ENCODE measurements at places on chromosomes 4 and X.

GRCh38 chrX:41397768-41398167 is 49.4 kb upstream of the NYX start:
- no peak for DNase-seq

DNA sequence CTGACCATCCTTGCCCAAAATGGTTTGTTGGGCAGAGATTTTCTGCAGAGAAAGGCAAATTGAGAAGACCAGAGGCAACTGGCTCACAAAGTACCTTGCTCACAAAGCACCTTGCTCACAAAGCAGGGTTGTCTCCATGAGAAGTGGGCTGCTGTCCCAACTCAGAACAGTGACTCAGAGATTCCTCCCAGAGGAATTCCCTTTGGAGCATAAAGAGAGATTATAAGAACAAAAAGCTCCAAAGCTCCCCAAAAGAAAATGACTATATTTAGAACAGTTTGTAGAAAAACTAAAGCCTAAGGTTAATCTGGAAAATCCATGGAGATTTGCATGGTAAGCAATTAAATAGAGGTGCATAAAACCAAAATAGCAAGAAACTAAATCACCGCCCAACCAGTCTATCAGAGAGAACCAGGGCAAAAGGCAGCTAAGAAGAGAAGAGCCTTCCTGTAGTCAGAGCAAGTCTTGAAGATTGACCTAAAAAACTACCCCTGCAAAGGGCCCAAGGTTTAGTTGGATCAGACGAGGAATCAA is 731.4 kb downstream of the FAT4 start:
- no peak for DNase-seq

- DNase-seq: peak; percentile 19
Measured at GRCh38 chrX:154136627-154137161, 7.3 kb upstream of the OPN1LW start.

- no peak for DNase-seq
Measured at GRCh38 chr4:150960079-150960478, 55.0 kb downstream of the LRBA start.

GRCh38 chr4:82584931-82585330 is 23.1 kb upstream of the TMEM150C start:
- no peak for DNase-seq

DNA sequence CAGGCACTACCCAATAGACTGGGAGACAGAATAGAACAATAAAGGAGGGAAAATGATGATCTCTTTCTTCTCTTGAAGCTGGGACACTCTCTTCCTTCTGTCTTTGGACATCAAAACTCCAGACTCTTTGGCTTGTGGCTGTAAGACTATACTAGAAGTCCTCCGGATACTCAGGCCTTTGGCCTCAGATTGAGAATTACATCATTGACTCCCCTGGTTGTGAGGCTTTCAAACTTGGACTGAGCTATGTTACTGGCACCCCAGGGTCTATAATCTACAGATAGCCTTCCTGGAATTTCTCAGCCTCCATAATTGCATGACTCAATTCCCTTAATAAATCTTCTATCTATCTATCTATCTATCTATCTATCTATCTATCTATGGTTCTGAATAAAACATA is 294.2 kb upstream of the CT83 start:
- DNase-seq: no peak

- no peak for DNase-seq
Measured at GRCh38 chrX:152108527-152108926, 29.9 kb downstream of the MAGEA10 start.

GRCh38 chr4:11505221-11505971 is 76.7 kb upstream of the HS3ST1 start:
- DNase-seq: no peak

GRCh38 chr4:151227731-151228130 is 49.2 kb upstream of the PRSS48 start:
- DNase-seq: no peak

DNA sequence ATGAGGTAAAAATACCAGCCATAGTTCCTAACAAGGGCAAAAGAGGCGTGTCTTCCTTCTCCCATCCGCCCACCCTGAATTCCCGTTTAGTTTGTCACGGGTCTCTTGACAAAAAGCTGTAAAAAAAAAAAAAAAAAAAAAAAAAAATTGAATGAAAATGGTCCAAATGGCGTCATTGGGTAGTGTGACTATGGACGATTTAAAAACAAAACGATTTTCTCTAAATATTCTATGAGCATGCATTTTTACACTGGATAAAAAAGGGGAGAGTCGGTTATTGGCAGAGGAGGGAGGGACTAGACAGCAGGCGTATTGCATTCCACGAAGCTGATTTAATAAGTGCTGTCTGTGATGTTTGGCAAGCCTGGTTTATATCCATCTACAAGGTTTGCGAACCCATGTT is at the start of gene FAM133A:
FAM133A (plus strand) TSS at position 338 of the 403 bp plus-strand sequence. CDS start 35,214 bp downstream, outside the sequence.
- DNase-seq: no peak

DNA sequence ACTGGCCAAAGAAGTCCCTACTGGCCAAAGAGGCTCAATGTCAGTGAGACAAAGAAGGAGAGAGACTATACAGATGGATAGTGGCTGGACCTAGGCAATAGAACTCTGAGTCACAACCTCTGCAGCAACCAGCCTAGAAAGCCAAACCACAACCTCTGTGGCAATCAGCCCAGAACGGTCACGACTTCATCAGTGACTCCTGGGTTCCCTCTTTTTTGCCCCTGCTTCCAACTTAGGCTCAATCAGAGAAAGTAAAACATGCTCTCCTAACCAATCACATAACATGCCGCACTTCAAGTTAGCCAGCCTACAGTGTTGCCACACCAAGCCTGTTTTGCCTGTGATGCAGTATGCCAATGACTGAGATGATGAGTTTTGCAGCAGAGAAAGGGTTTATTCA is 203.4 kb downstream of the ANAPC10 start:
- DNase-seq: no peak

GRCh38 chr4:110902500-110902899 is 279.6 kb upstream of the PITX2 start:
- DNase-seq: no peak

DNA sequence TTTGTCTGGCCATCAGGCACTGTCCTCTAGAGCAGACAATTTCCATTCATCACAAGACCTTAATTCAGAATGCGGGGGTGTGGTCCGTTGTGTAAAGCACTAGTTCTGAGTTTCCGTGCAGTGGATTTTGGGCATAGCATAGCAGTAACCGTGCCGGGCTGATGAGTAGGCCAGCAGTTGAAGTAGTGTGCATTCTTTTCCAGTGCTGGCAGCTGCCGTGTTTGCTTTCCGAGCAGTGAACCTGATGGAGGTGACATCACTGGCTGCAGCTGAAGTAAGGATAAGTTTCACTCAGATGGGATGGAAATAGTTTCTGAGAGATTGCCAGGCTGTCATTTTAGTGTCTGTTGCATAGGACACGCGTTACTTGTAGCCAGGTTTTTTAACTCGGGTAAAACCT is 107.0 kb upstream of the STIM2 start:
- DNase-seq: no peak

DNA sequence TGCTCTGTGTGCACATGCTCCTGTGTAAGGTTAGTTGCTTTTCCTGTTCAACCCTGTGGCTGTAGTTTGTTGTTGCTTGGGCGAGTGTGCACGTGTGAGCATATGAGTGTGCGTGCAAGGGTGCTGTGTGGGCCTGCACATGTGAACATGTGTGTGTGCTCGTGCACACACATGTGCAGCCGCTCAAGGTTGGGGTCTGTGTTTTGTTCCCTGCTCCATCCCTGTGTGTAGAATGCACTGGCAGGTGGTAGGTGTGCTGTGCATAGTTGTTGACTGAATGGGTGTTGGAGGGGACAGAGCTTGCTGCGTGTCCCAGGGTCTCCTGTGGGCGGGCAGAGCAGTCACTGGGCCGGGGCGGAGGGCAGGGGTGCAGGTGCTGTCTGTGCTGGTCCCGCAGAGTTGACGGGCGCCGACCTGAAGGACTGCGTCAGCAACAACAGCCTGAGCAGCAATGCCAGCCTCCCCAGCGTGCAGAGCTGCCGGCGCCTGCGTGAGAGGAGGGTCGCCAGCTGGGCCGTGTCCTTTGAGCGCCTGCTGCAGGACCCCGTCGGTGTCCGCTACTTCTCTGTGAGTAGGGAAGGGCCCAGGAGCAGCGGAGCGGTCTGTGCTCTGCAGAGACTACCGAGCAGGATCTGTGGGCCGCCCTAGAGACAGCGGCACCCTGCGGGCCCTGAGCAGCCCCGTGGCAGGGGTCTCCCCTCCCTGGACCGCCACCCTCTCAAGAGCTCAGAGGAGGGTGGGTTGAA is 27.9 kb upstream of the HGFAC start:
- DNase-seq: no peak

DNA sequence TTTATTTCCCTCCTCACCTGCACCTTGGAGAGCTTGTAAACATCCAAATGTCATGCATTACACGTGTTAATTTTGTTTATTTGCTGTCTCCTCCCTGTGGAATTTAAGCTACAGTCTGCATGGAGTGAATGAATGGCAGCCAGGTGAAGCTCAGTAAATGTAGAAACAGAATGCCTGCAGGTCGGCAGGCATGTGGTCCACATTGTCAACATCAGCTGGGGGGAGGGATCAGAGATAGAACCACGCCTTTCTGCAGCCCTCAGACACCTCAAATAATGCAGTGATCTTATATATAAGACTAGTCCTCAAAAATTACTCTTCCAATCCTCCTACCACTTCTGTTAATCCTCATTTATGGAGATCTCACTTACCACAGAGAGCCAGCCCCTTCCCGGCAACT is 131.2 kb upstream of the KIT start:
- DNase-seq: no peak

DNA sequence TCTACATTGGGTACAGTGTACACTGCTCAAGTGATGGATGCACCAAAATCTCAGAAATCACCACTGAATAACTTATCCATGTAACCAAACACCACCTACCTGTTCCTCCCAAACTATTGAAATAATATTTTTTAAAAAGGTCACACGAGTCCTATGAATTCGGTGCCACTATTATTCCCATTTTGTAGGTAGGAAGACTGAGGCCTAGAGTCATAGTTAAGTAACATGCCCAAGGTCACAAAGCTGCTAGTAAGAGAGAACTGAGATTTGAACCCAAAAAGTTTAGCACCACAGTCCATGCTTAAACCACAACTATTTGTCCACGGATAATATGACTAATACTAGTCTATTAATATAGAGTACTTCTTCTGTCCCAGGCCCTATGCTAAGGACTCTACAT is 2.7 kb downstream of the ARHGEF6 start:
- no peak for DNase-seq

GRCh38 chr4:143351149-143351691 is 14.5 kb downstream of the GAB1 start:
- DNase-seq: no peak

DNA sequence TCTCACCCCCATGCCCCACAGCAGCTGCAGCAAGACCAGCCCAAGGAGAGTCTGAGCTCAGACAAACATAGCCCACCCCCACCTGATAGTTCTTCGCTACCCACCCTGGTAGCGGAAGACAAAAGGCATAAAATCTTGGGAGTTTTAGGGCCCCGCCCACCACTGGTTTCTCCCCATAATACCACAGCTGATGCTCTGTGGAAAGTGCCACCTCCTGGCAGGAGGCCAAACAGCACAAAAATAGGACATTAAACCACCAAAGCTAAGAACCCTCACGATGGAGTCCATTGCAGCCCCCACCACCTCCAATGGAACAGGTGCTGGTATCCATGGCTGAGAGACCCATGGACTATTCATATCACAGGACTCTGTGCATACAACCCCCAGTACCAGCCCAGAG is 226.7 kb downstream of the SNCA start:
- no peak for DNase-seq

GRCh38 chrX:1424147-1424851 is 28.4 kb downstream of the ASMTL start:
- DNase-seq: no peak

GRCh38 chrX:2261831-2262667 is 238.7 kb downstream of the DHRSX start:
- DNase-seq: no peak

GRCh38 chr4:165539801-165540200 is 161.0 kb downstream of the CPE start:
- no peak for DNase-seq

GRCh38 chr4:127179256-127180087 is 453.3 kb upstream of the INTU start:
- DNase-seq: no peak

- no peak for DNase-seq
Measured at GRCh38 chr4:165070560-165070959, 16.9 kb downstream of the TRIM75 start.

DNA sequence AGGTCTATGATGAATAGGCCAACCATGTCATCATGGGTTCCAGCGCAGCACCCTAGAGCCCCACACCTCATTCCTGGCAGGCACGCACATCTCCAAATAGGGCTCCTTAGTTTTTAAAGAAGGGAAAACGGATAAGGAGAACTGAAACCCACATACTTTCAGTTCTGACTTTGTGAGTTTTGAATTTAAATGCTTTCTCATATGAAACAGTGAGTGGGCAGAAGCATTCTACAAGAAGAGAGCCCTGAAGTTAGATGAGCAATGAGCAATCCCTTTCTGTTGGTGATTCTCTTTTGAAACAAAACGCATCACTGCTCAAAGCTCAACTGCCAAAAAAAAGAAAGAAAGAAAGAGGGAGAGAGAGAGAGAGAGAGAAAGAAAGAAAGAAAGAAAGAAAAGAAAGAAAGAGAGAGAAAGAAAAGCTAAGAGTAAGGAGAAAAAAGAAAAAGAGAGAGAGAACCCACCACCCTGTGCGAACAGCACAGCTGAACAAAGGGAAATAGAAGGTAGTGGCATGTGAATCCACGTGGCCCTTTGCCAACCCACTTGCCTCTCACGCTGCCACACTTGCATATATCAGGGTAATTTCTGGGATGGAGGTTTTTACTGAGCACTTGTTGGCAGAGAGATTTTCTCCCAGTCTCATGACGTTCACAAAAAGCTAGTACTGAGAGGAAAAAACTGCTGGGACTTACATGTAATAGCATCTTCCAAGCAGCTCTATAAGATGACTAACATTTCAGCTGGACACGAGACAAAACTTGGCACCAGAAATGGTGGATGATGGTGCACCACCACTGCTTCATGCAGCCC is 31.0 kb downstream of the TMSB4X start:
- no peak for DNase-seq

GRCh38 chrX:72158773-72159172 is 22.8 kb upstream of the PIN4 start:
- no peak for DNase-seq

GRCh38 chr4:1239950-1240307 is 9.0 kb downstream of the CTBP1 start:
- DNase-seq: no peak

GRCh38 chr4:147644471-147644870 is 27.3 kb downstream of the TMEM184C start:
- no peak for DNase-seq

- DNase-seq: no peak
Measured at GRCh38 chr4:53608242-53608641, 17.0 kb upstream of the LNX1 start.

GRCh38 chrX:41043196-41043595 is 42.0 kb upstream of the USP9X start:
- no peak for DNase-seq

- no peak for DNase-seq
Measured at GRCh38 chrX:141879616-141880015, 24.1 kb upstream of the MAGEC1 start.

- no peak for DNase-seq
Measured at GRCh38 chrX:10404436-10404835, 215.9 kb downstream of the MID1 start.

GRCh38 chrX:102714994-102715393 is 2.7 kb downstream of the GPRASP2 start:
- no peak for DNase-seq

GRCh38 chr4:48375651-48376304 is 34.4 kb downstream of the SLAIN2 start:
- DNase-seq: no peak

GRCh38 chr4:162661913-162662312 is 498.1 kb upstream of the FSTL5 start:
- no peak for DNase-seq

GRCh38 chr4:185019456-185020292 is 1.4 kb downstream of the HELT start:
- DNase-seq: no peak

- DNase-seq: no peak
Measured at GRCh38 chr4:2263926-2264321, 2.0 kb upstream of the MXD4 start.

Measured in stimulated activated CD8-positive, alpha-beta memory T cell treated with anti-CD3 and anti-CD28 coated beads, Interleukin-4, amount 100 ng/mL, for 4 hours (primary cell).